Glutamatergic neuron (in vitro differentiated cells): ENCODE measurements at places on chromosomes 5 and 9.

DNA sequence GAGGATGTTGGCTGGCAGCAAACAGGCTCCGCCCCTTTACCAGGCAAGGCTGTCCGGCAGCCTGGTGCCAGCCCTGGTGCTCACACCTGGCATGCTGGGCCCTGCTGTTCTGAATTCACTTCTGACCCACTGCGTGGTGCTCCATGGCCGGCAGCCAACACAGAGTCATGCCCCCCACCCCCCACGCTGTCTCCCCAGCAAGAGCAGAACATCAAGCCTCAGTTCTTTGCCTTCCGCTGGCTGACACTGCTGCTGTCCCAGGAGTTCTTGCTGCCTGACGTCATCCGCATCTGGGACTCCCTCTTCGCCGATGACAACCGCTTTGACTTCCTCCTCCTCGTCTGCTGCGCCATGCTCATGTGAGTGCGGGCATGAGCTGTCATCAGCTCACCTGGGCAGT is 12.6 kb upstream of the ENDOG start:
- DNase-seq, result no peak

DNA sequence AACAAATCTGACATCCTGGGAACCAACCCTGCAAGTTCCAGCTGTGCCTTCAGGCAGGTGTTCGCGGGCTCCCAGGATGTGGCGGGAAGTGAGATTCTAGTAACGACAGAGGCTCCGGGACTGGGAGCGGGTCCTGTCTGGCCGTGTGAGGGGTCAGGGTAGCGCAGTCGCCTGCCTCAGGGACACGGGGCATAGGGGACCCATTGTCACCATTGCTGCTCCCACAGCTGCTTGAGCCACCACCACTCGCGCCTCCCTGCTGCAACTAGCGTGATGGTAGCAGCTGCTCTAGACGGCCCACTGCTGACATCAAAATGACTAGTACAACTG is 468.5 kb downstream of the CDH9 start:
- DNase-seq, result no peak

DNA sequence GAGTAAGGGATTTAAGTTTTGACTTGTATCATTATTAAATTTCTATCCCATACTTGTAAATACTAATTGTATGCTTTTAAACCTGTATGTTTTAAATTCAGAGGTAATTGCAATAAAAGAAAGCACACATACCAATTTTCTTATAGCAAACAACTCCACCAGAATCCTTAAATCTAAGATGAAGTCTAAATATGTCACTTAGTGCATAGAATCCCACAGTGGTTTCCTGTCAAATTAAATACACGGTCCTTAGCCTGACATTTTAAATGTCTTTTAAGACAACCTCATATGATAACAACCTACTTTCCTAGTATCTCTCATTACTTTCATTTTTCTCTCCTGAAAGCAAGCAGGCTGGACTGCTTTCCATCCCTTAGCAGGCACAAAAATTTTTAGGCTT is 52.0 kb downstream of the JMY start:
- DNase-seq, result no peak

- DNase-seq, result no peak
Observed at GRCh38 chr9:36911601-36912412, 122.3 kb downstream of the PAX5 start.

DNA sequence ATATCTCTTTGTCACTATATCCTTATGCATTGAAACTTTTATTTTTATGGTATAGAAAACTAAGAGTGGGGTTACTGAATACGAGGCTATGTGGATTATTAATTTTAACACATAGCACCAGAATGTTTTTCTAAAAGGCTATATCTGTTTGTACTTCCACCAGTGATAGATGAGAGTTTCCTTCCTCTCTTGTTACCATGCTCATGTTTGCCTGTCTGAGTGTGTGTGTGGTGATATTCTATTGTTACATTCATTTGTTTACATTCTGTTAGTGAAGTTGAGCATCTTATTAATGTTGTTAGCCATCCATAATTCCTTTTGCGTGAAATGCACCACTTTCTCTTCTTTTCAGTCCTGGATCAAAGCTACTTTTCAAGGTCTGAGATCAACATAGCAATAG is 54.1 kb upstream of the ALDH1A1 start:
- no peak for DNase-seq

GRCh38 chr5:173802670-173803165 is 85.4 kb upstream of the CPEB4 start:
- DNase-seq, result no peak

- DNase-seq, result no peak
Observed at GRCh38 chr5:8848997-8849594, 696.8 kb downstream of the SEMA5A start.
